Activated CD4-positive, alpha-beta memory T cell treated with anti-CD3 and anti-CD28 coated beads, Interleukin-2, amount 10 ng/mL, durations not matched to agents 7 days and 5 days (primary cell): ENCODE measurements at places on chromosomes 16 and 17.

DNA sequence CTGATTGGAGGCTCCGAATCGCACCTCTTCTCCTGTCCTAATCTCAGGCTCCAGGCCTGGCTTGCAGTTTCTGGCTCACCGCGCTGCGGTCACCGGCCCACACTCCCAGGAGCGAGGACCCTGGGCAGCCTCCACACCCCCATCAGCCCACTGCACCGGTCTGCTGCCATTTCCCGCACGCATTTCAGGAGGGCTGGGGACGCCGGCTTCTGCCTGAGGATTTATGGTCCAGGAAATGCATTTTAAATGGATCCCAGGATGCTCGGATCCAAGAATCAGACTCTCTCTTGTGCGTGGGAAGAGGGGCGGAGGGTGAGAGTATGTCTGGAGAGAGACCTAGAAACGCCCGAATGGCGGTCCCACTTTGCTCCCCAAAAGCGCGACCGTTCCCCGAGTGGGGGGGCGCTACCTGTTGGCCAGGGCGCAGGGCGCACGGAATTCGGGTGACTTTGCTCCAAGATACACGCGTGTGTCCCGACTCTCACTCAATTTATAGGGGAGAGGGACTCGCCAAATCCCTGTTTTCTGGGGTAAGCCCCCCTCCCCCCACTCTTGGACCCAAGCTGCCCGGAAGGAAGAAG is 817 bp upstream of the JPH3 start:
- no peak for DNase-seq

DNA sequence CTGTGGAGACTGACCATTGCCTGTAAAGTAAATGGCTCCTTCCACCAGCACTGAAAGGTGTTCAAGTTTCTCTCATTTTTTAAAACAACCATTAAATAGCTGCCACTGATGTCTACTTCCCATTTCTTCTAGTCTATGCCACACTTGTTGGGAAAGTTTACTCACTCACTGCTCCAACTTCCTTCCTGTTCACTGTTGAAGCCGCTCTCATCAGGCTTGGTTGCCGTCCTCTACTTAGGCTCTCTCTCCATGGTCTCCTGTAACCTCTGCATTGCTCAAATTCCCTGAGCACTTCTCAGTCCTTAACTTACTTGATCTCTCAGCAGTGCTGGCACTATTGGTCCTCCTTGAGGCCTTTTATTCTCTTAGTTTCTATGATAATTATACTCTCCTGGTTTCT is 32.4 kb downstream of the SNX11 start:
- no peak for DNase-seq

GRCh38 chr16:55434000-55434399 is 45.0 kb upstream of the MMP2 start:
- no peak for DNase-seq

DNA sequence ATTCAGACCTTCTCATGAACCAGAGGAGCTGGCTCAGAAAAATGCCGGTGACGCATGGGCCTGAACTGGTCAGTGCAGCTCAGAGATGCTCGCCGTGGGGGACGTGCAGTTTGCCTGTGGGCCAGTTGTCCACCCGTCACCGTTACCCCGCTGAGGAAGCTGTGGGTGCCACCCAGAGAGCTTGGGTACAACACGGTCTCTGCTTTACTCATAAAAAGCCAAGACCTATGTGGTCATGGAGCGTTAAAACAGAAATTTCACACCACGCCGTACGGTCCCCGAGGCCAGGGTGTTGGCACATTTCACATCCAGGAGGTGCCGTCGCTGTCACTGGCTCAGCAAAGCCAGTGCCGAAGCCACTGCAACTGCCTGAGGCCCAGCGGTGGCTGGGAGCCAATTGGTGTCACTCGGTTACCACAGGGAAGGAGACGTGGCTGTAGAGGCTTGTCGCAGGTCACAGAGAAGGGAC is 120.9 kb downstream of the METRNL start:
- peak; percentile 83 for DNase-seq

- DNase-seq, result no peak
Measured at GRCh38 chr16:1492082-1492922, 858 bp upstream of the TELO2 start.
